ENCODE measurements at places on chromosomes 4 and X.

GRCh38 chr4:148118633-148119032, 323.6 kb downstream of the NR3C2 start:
- DNase-seq, result no peak

DNA sequence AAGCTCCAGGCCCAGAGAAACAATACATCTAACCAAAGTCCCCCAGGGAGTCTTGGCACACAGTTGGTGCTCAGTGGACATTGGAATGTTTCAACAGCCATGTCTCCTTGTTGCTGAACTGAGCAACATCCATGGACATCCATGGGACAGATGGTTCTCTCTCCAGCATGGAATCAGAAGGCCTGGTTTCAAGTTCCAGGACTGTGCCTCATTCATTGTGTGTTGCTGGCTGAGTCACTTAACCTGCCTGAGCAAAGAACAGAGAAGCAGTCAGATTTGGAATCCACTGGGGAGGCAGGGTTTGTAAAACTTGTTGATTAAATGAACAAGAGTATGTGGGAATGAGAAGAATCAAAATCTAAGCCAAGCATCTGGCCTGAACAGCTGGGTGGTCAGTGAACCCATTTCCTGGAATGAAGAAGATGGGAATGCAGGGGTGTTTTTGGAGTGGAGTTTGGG, 147.9 kb downstream of the CHIC2 start:
- no peak for DNase-seq

- DNase-seq, result no peak
Observed at GRCh38 chr4:168713253-168713652, 216.4 kb downstream of the PALLD start.

GRCh38 chr4:151950993-151951670, 190.3 kb upstream of the GATB start:
- no peak for DNase-seq

DNA sequence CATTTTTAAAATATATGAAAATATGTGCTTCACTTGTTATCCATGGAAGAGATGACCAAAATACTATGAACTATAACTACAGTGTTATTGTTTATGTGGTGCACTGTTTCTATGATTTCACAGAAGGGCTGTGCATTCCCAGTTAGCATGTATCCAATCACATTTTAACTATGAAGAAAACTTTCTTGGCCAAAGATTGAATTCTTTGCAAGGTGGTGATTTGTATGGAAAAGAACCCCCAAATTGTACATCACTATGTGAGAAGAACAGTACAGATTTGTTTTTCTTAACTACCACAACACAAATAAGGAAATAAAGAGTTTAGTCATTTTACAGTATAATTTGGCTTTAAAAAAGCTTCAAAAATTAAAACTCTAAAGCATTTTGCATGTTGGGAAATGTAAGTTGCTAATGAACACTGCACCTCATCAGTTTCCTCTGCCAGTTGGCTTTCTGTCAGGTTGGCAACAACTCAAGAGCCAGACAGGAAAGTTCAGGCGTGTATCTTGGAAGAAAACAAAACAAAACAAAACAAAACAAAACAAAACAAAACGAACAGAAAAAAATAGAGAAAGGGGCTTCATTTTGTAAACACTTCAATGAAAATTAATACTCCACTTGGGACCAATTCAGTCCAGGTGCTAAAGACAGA, 237.0 kb downstream of the SCFD2 start:
- no peak for DNase-seq

- DNase-seq, result no peak
Observed at GRCh38 chr4:8383016-8383415, 57.5 kb downstream of the ACOX3 start.

GRCh38 chrX:57871463-57871862, 38.8 kb downstream of the ZXDA start:
- no peak for DNase-seq

GRCh38 chr4:106116025-106116424, 200.0 kb downstream of the TBCK start:
- no peak for DNase-seq

DNA sequence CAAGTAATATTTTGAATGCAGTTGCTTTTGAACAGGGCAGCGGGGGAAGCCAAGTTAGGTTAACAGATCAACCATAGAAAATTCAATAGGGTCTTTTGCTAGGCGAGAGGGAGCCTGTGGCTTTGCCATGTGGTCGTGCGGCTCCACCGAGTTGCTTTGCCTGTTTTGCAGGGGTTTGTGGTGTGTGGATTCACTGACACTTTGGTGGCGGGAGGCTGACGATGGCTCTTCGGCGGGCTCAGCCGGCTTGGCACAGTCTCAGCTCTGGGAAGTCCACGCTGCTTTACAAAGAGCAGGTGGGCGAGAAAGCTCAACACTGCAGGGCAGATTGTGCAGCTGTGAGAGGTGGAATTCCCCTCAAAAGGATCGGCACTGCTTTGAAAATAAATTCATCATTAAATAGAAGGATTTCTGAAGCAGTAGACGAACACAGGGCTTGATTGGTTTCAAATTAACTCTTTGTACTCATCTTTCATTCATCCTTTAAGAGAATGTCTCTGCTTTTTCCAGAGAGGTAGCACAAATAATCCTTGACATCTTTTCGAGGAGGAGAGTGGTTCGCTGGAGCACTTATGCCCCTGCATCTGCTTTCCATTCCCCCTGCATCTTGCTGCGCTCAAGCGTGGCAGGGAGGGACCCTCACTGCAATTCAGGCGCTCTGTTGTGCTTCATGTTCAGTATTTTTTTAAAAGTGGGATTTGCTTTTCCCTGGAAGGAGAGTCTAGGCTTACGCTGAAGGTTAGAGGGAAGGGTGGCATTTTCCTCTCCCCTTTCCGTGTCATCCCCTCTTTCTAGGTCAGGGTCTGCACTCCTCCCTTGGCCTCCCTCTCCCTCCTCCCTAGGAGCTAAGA, 201.8 kb upstream of the LEF1 start:
- no peak for DNase-seq

- no peak for DNase-seq
Observed at GRCh38 chr4:149029056-149029651, 586.9 kb upstream of the NR3C2 start.

GRCh38 chr4:148166132-148166591, 276.1 kb downstream of the NR3C2 start:
- DNase-seq, result no peak

- no peak for DNase-seq
Observed at GRCh38 chrX:332496-332860, 13.9 kb upstream of the GTPBP6 start.

DNA sequence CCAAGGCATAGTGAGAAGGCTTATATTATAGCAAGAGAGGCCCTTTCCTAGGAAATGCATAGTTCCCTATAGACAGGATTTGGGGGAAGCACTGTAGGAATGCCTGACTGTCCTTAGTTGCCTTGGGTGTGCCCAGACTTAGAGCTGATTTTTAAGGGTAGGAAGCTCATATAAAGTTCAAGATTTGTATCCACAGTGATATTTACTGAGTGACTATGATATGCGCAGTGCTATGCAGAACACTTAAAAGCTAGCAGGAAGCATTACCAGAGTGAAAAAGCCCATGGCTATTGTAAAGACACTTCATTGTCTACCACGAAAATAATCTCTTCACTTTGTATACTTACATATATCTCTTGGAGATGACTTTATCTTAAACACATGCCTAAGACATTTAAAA, 50.1 kb upstream of the IL13RA1 start:
- DNase-seq, result no peak

- DNase-seq, result no peak
Observed at GRCh38 chrX:2159393-2159792, 341.4 kb downstream of the DHRSX start.

DNA sequence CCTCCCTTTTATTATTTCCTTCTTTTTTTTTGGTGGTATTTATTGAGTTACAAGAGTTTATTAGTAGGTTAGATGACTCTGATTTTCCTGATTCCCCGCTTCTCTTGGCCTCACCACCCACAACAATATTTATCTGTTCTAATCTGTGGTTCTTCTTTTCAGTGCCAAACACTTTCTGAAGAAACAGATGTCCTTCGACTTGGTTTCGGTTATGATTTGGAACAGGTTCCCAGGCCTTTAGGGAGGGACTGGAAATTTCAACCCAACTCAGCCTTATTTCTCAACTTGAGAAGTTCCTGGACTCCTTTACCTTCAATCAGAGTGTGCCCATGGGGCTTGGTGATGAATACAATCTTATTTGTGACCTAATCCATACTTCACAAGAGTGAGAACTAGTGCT, 108.1 kb downstream of the UCHL1 start:
- no peak for DNase-seq

GRCh38 chrX:73213734-73214425, 771 bp downstream of the NAP1L2 start:
- DNase-seq, result no peak

DNA sequence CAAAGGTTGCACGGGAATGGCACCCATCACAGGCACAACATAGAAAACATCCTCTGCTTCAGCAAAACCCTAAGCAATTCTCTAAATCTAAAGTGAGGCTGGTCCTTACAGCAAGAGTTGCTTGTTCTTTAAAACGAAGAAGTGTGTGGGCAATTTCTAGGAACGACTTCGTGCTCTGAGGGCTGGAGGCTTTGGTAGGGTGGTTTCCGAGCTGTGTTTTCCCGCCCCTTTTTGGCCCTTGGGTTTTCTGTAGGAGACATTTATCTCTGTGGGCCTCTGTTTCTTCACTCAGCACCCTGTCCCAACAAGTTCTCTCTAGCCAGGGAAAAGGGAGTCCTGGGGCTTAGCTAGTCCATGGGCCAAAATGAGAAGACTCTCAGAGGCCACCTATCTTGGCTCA, 84.2 kb downstream of the SLC2A9 start:
- DNase-seq, result no peak

DNA sequence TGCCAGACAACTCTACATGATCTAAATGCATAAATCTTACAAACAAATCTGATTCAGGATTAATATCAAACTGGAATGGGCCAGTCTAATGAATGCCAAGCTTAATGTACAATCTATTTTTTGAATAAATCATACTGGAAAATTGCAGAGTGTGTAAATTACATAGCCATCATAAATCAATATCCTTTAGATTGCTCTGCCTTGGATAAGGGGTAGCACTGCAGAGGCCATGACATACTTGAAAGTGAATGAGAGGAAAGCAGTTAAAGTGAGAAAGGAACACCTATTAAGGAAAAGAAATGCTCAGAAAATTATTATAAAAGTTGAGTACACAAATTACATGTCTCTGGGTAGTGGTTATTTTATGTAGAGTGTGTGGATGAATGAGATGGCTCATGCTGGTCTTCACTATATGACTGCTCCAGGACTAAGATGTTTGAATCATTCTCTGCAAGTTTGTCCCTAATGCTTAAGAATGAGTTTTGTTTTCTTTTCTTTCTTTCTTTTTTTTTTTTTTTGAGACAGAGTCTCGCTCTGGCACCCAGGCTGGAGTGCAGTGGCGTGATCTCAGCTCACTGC, 100.2 kb downstream of the ADGRL3 start:
- DNase-seq, result no peak

DNA sequence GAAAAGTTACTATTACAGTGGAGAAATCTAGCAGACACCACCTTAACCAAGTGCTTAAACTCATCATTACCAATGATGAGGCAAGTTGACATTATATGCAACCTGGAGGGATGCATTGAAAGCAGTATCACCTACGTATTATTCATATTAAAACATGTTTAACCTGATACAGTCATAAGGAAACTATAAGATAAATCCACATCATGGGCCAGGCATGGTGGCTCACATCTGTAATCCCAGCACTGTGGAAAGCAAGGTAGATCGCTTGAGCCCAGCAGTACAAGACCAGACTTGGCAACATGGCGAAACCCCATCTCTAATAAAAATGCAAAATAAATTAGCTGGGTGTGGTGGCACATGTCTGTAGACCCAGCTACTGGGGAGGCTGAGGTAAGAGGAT, 22.3 kb upstream of the INTU start:
- no peak for DNase-seq

DNA sequence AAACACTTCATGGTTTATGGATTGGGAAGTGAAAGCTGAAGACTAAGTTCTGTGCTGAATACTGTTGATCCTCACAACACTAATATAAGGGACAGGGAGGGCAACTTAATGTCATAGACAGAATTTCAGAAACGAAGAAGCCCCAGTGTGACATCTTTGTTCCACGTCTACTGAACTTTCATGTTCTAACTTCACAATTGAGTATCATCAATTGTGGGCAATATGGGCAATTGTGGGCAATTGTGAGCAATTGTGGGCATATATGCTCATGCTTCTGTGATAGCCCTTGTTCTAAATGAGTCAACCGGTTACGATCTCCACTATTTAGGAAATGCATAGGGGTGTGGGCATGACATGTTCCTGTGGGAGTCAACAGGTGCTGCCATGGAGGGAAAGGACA, 33.7 kb downstream of the CYBB start:
- DNase-seq, result no peak

DNA sequence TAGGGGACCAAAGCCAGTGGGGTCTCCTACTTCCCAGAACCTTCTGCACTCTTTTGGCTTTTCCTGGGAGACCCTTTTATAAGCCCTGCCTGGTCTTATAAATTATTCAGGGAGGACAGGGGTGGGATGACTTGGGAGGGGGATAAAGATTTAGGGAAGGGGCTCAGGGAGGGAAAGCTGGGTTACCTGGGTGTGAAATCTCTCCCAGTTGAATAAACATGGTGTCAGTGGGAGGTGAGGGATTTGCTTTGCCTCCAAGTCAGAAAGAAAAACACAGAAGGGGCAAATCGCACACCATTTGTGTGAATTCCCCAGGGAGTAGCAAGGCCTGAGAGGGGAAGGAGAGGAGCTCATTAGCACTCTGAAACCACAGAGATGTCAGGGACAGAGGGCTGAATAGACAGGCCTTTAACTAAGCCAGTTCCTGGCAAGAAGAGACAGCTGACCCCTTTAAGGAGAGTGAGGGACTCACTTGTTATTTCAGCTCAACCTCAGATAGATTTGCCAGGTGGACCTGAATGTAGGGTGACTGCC, at the start of gene RIPPLY1:
Gene RIPPLY1, minus strand, starts transcription at position 51 of the 534 bp plus-strand sequence. CDS start 54 bp downstream, outside the sequence.
- no peak for DNase-seq

GRCh38 chr4:103375278-103375677, 177.1 kb upstream of the CENPE start:
- no peak for DNase-seq

- DNase-seq, result no peak
Observed at GRCh38 chr4:112277705-112278448, 7.8 kb downstream of the TIFA start.

DNA sequence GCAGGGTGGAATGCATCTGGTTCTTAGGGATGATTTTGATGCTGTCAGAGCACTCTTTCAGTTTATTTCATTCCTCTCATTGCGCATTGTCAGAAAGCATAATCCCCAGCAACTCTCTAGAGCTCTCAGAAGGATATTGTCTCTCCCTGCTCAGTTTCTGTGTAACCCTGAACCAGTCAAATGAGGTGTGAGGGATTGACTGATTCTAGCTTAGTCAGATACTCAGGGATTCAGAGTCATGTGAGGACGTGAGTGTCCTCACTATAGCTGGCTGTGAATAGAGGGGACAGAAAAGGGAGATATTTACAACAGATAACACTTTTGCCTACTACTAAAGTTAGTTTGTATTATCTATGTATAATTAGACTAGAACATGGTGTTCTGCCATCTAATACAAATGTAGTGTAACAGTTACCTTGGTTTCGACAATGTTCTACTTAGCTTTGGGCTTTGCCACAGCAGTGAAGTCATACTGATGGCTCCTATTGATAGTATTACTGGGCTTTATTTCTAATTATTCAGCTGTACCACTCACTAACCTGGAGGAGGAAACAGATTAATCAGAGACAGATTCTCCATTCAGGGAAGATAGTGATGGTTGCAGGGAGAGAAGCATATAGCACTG, 19.5 kb downstream of the AP1AR start:
- no peak for DNase-seq

Measured in activated CD8-positive, alpha-beta memory T cell treated with anti-CD3 and anti-CD28 coated beads for 1 hour (primary cell).